Metanephros (tissue), 2 donors: ENCODE measurements at places on chromosomes 12 and 14. TPM values are rescaled to one million over a fixed set of nuclear protein-coding genes. Genes with fewer than 3 reads are reported as not detected.

LMNTD1 gene
- not detected for total RNA-seq

FAM181A gene
- not detected for total RNA-seq

RASSF9 gene
- total RNA-seq = 10.4 TPM

TAS2R42 gene
- total RNA-seq = not detected

CKAP4 gene
- 64.9 TPM for total RNA-seq

RDH5 gene
- total RNA-seq = 19.6 TPM

PIK3C2G gene
- total RNA-seq = 8.4 TPM

OASL gene
- total RNA-seq = 0.70 TPM

SLC2A3 gene
- 150 TPM for total RNA-seq

DNAH10 gene
- 1.3 TPM for total RNA-seq

RTL1 gene
- 8.5 TPM for total RNA-seq

PLEKHD1 gene
- total RNA-seq = 4.3 TPM

SIX1 gene
- total RNA-seq = 18.0 TPM

SAV1 gene
- 30.8 TPM for total RNA-seq

GMFB gene
- 60.4 TPM for total RNA-seq

CPNE6 gene
- not detected for total RNA-seq

SLC17A8 gene
- 0.23 TPM for total RNA-seq

HCAR1 gene
- total RNA-seq = 3.7 TPM

TOMM20L gene
- not detected for total RNA-seq

DYNLL1 gene
- 265 TPM for total RNA-seq

SMAGP gene
- 13.8 TPM for total RNA-seq

FRMD6 gene
- total RNA-seq = 40.8 TPM

ADAM21 gene
- not detected for total RNA-seq

SPRYD3 gene
- total RNA-seq = 15.9 TPM

CCDC38 gene
- total RNA-seq = not detected

TSPAN9 gene
- total RNA-seq = 94.7 TPM

TAS2R43 gene
- 10.3 TPM for total RNA-seq
